ENCODE measurements at places on chromosomes 11 and 22.

DNA sequence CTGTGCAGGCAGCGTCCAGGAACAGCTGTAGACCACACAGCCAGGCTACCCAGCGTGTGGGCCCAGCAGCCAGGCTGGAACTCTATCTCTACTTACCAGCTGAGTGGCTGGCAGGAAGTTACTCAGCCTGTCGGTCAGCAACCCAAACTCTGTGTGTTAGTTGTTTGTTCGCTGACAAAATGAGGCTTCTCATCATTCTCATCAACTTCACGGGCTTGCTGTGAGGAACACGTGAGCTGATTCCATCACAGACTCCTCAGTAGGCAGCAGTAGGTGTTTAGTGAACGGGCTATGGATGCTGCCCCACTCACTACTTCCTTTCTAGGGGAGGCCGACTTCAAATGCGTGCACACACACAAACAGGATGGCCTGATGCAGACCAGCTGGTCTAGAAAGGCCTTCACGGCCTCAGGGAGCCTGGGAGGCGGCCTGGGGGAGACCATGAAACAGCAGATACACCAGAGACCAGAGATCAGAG, 830 bp upstream of the SPDYC start:
- DNase-seq, result peak; percentile 90

DNA sequence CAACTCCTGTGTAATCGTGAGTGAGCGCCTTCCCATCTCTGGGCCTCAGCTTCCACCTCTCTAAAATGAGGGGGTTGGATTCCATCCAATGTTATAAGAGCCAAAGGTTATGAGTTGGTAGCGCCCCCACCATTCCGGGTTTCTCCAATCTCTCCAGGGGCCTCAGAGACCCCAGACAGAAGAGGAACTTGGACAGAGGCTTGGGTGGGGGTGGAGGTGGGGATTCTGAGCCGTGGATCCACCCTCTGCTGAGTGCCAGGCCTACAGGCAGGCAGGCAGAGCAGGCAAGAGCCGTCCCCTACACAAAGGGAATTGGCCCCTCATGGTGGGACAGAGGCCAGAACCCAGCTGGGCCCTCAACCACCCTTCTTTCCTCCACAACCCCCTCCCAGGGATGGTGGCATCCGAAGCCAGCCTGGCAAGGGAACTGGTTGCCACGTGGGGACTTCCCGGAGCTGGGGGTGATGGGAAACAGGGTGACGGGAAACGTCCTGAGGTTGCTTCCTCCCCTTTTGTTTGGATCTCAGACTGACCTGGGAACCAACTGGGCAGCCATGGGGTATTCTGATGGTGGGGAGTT, 31.8 kb downstream of the TXN2 start:
- DNase-seq, result no peak

DNA sequence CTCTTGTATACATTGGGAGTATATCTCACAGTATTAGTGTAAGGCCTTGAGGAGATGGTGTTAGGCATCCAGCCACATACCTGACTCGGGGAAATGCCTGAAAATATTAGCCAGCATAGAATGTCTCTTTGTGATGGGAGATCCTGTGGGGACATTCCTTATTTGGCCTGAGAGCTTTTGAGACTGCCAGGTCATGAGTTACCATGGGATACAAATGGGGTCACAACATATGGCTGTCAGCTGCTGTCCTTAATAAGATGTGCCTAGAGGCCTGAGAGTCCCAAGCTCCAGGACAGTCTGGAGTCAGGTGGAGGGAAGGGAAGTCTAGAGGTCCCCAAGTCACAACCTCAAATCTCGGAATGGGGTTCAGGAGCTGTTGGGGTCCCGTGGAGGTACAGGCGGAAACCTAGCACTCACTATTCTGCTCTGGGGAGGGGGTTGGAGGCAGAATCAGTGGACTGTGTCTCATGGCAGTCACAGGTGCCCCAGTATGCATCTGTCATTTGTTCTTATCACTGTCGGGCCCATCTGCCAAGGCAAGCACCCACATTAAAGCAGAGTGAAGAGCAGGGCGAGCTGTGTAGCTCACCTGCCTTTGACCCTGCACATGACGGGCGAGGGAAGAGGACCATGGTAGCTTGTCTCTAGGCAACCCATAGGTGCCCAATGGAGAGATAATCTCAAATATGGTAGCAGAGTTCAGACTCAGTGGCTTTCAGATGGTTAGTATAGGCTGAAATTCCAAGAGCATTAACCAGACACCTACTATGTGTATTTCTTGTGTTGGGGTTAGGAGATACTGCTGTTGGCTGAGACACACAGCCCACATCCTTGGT, 29.9 kb downstream of the KCNQ1OT1 start:
- DNase-seq, result no peak

GRCh38 chr11:124829986-124830385, 29.8 kb upstream of the MSANTD2 start:
- DNase-seq, result no peak

GRCh38 chr11:92765082-92765840, 204.2 kb upstream of the MTNR1B start:
- DNase-seq, result no peak

- DNase-seq, result no peak
Observed at GRCh38 chr22:25083056-25083806, 116.4 kb upstream of the CRYBB3 start.

DNA sequence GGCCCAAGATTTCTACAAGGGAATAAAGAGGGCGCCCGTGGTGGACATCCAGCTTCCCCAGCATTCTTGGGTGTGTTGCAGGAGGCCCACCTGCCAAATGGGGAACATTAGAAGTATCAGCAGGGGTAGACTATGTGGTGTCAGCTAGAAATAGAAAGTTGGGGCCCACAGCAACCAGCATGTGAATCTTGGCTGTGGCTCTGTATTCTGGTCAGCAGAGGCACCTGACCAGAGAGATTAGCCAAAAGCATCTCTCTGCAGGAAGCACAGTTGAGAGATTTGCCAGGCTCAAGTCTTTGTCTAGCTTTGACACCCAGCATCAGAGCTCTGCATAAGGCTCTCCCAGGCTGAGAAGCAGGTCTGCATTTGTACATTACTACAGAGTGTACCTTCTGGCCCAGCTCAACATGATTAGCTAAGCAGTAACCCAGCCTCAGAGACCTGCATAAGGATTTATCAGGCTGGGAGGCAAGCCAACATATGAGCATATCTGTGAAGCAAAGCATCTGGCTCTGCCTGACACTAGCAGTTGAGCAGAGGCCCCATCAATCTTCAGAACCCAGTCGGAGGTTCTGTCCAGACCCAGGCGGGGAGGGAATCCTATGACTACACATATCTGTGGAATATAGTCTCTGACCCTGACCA, 79.9 kb downstream of the MS4A13 start:
- no peak for DNase-seq

- DNase-seq, result no peak
Observed at GRCh38 chr11:13287036-13287435, 9.4 kb downstream of the BMAL1 start.

DNA sequence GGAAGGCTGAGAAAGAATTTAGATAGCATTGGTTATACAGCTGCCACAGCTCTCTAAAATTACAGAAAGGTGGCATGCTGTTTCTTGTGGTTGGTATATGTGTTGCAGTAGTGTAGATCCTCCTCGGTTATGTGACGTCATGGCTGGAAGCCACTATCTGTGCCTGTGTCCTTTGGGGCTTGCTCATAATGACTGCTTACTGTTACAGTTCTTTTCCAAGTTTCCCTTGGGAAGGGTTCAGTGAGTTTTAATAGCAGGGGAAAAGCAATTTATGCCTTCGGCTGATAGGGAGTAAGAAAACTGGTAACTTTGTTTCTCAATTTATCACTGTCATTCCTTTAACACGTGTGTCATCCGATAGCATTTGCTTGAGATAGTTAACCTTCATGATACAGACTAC, 47.2 kb downstream of the POLD3 start:
- no peak for DNase-seq

All from hematopoietic multipotent progenitor cell treated with erythropoietin and hydrocortisone succinate and interleukin-3 and kit ligand, for 15 days (in vitro differentiated cells).